ENCODE measurements at places on chromosomes 4 and X.

DNA sequence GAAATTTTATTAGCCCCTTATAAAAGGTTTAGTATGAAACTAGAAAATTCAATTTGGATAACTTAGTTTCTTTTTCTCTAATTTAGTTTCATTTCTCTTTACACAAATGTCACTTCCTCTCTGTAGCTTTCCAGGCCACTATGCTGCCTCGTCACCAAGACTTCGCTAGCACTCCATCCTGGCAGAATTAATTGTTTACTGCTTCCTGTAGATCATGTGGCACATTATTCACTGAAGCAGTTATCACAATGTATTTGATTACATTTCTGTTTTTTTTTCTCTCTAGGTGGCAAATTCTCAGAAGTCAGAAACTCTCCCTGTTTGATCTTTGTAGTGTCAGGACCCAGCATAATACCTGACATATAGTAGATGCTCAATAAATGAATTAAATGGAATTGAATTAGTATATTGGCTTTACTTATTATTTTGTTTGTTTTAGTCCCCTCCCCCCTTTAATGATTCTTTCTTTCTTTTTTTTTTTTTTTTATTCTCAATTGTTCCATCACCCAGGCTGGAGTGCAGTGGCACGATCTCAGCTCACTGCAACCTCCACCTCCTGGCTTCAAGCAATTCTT lies 9.3 kb upstream of the SAT1 start:
- no peak for DNase-seq

DNA sequence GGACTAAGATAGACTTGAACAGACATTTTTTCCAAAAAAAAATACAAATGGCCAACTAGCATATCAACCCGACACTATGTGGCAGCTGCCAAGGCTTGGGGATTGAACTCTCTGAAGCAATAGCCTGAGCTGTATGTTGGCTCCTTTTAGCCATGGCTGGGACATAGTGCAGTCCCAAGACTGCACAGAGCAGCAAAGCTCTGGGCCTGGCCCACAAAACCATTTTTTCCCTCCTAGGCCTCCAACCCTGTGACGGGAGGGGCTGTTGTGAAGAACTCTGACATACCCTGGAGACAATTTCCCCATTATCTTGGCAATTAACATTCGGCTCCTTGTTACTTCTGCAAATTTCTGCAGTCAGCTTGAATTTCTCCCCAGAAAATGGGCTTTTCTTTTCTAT lies 50.1 kb downstream of the CISD2 start:
- DNase-seq, result no peak

GRCh38 chrX:22351966-22352365 lies 79.3 kb downstream of the CBLL2 start:
- no peak for DNase-seq

DNA sequence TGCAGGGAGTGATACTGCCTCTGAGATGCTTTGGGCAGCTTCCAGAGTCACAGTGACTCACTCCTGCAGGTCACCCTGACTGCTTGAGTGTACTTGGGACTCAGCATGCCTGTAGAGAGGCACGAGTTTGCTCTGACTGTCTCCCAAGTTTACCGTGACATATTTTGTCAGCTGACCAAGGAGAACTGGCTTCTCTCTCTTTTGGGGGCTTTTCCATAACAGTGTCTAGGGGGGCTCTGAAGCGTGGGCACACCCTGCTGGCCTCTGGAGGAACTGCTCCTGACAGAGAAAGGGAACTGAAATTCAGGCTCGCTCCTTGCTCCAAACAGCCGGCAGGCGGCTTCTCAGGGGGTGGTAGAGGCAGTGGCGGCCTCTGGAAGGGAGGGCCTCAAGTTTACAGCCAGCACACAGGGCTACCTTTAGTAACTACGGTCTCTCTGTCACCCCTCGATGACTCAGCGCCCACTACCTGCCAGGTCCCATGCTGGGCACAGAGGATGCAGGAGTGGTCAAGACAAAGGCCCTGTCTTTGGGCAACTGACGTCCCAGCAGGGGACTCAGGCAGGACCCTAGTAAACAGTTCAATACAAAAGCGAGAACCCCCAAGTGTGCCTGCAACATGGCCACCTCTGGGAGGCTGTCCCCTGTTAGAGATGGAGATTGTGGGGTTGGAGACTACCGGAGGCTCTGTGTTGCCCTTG lies 17.8 kb downstream of the ZNF185 start:
- DNase-seq, result no peak

DNA sequence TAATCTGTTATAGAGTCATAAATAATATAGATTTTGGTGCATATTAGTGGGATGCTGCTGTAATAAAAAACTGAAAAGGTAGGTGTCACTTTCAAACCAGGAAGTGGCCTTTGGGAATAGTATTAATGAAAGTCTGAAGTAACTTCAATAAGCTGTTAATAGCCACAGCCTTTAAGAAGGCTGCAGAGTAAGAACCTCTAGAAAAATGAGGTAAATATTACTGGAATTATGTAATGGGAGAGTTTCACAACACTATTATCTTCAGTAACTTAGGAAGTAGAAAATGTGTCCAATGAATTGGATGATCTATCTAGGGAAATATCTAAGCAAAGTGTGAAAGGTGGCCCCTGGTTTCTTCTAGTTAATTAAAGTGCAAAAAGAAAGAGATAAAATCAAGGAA lies 104.7 kb downstream of the NCAPG start:
- no peak for DNase-seq

DNA sequence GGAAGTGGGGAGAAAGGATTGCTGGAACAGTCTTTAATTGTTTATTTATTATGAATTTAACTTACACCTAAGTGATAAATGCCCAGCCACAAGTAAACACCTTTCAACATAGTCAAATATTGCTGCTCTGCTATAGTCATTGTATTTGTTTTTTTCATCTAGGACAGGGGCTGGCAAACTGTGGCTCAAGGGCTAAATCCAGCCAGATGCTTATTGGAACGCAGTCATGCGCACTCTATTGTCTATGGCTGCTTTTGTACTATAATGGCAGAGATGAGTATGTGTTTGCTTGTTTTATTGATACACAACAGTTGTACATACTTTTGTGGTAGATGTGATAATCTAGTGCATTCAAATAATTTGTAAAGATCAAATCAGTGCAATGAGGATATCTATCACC lies 95.3 kb downstream of the ZAR1 start:
- DNase-seq, result no peak

- no peak for DNase-seq
Observed at GRCh38 chr4:86554646-86555045, 39.5 kb upstream of the PTPN13 start.

DNA sequence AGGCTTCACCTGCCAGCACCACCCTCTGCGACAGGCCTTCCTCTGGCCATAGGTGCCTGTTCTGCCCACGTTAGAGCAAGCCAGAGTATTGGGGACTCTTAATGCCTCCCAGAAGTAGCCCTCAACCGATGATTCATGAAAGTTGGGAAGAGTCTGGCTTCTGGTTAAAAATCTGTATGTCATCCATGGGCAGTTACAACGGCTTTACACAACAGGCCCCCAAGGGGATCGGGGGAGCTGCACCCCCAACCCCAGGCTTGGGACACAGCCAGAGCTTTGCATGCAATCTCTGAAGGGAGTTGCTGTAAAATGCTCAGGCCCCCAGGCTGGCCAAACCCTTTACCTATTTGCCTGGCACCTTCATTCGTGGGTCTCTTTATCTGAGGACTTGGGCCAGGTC lies 5.4 kb upstream of the CYTL1 start:
- no peak for DNase-seq

DNA sequence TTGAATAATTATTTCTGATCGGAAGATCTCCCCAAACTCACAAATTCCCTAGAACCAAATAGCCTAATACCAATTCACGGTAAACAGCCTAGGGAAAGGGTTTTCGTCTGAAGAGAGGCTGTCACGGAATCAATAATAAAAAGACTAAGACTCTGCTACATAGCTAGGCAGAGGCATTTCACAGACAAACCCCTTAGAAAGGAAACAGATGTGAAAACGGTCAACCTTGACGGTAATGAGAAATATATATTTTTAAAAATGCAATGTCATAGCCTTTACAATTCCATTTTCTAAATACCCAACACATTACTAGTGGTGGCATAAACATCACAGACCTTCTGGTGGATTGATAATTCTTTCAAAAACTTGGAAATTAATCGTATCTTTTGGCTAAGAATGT lies 28.4 kb downstream of the PROM1 start:
- DNase-seq, result no peak

GRCh38 chrX:10048707-10049106 lies 81.5 kb downstream of the CLDN34 start:
- no peak for DNase-seq

DNA sequence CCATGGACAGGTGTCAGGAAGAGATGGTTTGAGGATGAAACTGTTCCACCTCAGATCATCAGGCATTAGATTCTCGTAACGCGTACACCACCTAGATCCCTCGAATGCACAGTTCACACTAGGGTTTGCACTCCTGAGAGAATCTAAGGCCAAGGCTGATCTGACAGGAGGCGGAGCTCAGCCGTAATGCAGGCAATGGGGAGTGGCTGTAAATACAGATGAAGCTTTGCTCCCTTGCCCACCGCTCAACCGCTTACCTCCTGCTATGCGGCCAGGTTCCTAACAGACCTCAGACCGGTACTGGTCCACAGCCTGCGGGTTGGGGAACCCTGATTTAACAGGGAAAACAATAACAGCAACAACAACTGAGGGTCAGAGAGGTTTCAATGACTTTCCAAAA lies 2.0 kb upstream of the TEC start:
- DNase-seq, result no peak

DNA sequence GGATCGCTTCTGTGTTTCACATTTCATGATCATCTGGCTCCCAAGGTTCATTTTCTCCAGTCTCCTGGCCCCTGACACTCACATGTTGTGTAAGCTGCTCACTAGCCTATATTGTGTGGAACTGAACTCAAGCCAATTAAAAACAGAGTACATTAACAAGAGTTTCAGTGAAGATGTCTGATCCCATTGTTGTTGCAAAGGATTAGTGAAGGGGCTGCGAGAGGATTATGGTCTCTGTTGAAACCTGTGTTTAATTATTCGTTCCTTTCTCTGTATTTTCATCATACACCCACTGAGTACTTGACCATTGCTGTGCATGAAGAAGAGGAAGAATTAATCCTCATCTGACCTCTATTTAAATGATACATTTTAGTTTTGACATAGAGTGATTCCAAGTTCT lies 54.7 kb downstream of the AFF2 start:
- DNase-seq, result no peak

DNA sequence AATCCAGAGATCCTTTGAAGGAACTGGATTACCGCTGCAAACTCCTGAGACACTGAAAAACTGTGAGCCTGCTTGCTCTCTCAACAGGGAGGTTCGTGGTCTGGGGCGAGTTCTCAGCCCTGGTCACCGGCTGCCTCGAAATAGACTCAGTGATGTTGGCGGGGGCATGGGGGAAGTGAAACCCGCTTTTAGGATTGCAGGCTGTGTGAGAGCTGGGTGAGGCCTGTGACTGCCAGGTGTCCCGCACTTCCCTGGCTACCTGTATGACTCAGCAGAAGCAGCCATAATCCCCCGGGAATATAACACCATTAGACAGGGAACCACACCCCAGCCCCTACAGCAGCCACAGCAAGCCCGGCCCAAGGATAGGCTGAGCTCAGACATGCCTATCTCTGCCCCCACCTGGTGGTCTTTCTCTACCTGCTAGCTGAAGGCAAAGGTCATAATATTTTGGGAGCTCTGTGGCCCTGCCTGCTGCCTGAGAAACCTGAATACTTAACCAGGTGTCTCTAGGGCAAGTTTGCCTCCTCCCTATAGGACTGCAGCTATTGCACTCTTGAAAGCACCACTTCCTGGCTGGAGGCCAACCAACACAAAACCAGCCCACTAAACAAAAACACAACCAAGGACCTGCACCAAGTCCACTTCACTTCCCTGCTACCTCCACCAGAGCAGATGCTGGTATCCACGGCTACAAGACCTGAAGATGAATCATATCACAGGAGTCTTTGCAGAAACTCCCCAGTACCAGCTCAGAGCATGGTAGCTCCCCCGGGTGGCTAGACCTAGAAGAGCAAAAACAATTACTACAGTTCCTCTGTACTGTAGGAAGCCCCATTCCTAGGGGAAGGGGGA lies 202.0 kb downstream of the RRAGB start:
- no peak for DNase-seq
